ENCODE measurements at places on chromosomes 6 and 20. TPM values are rescaled to one million over a fixed set of nuclear protein-coding genes. Genes with fewer than 3 reads are reported as not detected.

- DNase-seq: no peak
Measured at GRCh38 chr6:74603322-74604076, 602.4 kb downstream of the COL12A1 start.

DNA sequence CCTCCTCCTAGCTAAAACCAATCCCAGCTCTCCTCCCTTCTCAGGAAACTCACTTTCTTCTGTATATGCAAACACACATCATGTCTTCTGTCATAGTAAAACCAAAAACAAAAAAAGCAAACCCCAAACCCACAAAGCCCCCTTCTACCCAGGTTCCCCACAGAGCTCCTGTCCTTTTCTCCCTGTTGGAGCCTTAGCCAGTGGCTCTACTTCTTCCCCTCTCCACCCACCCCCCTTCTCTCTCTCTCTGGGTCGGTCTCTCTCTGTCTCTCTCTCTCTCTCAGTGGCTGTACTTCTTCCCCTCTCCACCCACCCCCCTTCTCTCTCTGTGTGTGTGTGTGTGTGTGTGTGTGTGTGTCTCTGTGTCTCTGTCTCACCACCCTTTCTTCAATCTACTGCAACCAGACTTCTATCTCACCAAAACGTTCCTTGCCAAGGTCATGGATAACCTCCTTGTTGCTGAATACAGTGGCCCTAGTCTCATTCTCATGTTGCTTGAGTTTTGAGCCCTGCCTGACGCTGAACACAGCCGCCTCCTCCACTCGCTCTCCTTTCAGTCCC lies 8.7 kb upstream of the OSER1 start:
- no peak for DNase-seq

Gene MYLIP
- 41.1 TPM for polyA plus RNA-seq

GRCh38 chr20:34363465-34364222 lies 571 bp downstream of the ITCH start:
- DNase-seq: no peak

- no peak for DNase-seq
Measured at GRCh38 chr6:46024124-46024769, 8.6 kb upstream of the CLIC5 start.

Gene BPIFB4
- polyA plus RNA-seq: 0.12 TPM

GRCh38 chr6:88611721-88612120 lies 351.7 kb downstream of the RNGTT start:
- no peak for DNase-seq

GRCh38 chr6:40735121-40735520 lies 148.0 kb upstream of the LRFN2 start:
- no peak for DNase-seq

Gene ABHD16B
- polyA plus RNA-seq: not detected

DNA sequence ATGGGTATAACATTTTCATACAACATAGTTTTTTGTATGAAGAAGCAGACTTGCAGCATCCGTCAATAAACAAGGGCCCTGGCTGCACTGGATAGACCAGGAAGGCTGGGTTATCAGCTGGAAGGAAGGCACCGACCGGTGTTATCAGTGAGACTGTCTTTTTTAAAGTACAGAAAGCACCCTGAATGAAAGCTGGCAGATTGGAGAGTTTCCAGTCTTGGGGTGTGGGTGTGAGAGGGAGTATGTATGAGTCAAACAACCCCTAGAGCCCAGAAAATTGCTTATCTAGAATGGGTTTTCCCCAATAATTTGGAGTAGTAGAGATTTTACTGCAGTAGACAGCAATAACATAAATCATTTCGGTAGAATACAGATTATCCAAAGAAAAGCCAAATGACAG lies 42.4 kb downstream of the TXLNB start:
- no peak for DNase-seq

DNA sequence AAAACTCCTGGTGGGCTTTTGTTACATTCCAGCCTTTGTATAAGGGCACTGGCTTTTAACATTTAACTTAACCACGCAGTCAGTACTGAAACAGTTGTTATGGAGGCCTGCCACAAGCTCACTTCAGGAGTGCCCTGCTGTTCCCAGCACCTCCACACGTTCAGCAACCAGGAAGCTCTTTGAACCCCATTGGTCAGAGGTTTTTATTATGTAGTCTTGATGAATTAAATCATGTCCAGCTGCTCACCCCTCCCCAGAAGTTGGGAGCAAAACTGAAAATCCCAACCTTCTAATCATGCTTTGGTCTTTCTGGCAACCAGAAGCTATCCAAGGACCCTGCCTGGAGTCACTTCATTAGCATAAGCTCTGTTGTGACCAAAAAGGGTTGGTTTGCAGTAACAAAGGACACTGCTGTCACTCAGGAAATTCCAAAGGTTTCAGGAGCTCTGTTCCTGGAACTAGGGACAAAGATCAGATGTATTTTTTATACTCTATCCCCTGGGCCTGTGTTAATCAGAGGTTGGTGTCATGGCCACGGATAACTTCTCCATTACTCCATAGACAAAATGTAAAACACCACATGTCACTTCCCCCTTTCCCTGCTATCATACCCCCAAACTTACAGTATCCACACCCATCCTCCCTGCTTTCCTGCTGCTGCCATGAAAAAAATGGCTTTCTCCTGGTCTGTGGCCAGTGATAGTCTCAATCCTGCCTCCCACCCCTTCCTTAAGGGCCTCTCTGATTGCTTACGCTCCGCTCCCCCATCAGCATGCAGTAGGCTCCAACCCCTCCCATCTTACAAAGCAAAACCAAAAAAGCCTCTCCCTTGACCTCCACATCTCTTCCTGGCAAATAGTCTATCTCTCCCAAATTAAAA lies 3.1 kb downstream of the ARMC12 start:
- peak; percentile 90 for DNase-seq

Gene GGTLC1
- polyA plus RNA-seq: 0.16 TPM

DNA sequence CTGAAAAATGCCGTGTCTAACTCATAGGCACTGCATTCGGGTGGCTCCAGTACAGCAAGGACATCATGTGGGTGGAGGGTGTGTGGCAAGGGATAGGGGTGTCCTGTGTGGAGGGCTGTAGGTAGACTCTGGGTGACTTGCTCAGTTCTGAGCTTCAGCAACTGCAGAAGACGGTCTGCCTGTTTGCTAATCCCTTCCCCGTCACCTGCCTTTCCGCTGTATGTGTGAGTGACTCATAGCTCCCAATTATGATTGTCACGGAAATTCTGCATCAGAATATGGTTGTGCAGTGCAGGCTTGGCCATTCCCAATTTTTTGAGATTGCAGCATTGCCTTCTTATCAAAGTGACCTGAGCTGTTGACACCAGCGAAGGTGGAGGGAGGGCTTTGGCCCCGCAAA lies 174.3 kb downstream of the CDH4 start:
- no peak for DNase-seq

DNA sequence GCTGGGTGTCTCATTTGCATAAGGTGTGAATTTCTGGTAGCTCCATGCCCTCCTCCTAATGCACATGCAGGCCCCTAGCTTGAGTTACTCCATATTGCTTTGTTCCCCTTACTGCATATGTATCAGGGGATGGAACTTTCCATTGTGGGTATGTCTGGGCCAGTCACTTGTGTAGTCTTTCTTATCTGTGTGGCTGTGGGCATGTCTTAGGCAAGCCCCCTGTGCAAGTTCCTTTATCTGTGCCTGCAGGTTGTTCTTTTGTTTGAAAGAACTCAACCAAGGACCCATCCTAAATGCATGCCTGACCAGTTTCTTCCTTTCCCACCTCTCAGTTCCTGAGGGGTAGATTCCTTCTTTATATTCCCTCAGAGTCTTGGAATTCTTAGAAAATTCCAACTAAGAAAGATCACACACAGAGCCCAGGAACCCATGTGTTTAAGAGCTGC lies 23.6 kb downstream of the MBOAT1 start:
- no peak for DNase-seq

- DNase-seq: no peak
Measured at GRCh38 chr20:57548177-57549058, 12.5 kb upstream of the PCK1 start.

DNA sequence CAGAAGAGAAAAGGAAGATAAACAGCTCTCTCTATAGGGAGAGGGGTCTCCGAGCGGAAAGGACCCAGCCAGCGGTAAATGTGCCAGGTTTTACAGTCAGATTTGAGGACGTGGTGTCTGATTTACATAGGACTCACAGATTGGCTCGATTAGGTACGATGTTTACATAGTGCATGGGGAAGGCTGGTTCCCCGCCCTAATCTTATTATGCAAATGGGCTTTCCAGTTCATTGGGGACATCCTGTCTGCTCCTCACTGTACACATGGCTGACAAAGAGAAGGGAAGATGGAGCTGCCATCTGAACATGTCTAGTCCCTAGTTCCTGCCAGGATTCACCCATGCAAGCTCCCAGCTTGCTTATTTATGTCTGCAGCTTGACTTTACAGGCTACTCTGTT lies 119.9 kb downstream of the RNF144B start:
- no peak for DNase-seq

Gene THBD
- polyA plus RNA-seq: 5.7 TPM
